Hepatocyte (in vitro differentiated cells): ENCODE measurements at places on chromosomes 3 and 15. TPM values are rescaled to one million over a fixed set of nuclear protein-coding genes. Genes with fewer than 3 reads are reported as not detected.
A peak's percentile ranks its signal among the peaks of the same experiment; 100 is the strongest.

DNA sequence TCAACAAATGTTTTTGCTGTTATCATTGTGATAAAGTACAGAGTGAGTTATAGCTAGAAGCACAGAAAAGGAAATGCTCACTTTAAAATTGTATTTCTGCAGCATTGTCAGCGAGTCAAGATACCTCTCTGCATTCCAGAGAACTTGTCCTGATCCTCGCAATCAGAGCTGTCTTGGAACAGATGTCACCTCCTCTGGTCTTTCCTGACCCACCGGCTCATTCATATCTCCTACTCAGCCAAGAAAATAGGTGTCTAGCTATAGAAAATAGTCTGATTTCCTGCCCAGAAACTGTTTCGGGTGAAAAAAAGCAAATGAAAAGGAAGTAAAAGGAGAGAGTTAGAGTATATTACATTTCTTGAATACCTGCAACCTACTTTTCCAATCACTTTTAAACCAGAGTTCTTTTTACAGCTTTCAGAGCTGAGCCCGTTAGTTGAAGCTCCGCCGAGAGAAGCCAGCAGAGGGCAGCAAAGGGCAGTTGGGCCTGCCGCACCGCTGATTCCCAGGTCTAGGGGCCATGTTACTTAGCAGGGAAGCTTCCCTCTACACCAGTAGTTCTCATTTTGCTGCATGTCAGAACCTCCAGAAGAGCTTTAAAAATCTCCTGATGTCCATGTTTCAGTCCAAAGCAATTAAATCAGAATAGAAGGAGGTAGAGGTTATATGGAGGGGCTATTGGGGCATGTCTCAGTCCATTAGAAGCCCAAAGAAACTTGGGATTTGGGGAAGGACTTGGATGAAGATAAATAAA lies 185.7 kb upstream of the THRB start:
- no peaks in the 10 kb centered on the region for H3K36me3 ChIP-seq
- peaks cover 18% of the 10 kb centered on the region for H3K4me1 ChIP-seq
- H3K4me3 ChIP-seq: no peak overlapping the region
- H3K27ac ChIP-seq: peak overlapping the region; percentile 24
- no peaks in the 10 kb centered on the region for H3K27me3 ChIP-seq

GRCh38 chr15:53869044-53869805 lies 109.0 kb upstream of the UNC13C start:
- H3K4me1 ChIP-seq: no peaks in the 10 kb centered on the region
- no peak for DNase-seq
- no peaks in the 10 kb centered on the region for H3K27me3 ChIP-seq
- no peak overlapping the region for H3K4me3 ChIP-seq
- H3K27ac ChIP-seq: no peak overlapping the region

The MEGF11 gene
- total RNA-seq: 0.07 and 0.12 TPM in 2 replicates

DNA sequence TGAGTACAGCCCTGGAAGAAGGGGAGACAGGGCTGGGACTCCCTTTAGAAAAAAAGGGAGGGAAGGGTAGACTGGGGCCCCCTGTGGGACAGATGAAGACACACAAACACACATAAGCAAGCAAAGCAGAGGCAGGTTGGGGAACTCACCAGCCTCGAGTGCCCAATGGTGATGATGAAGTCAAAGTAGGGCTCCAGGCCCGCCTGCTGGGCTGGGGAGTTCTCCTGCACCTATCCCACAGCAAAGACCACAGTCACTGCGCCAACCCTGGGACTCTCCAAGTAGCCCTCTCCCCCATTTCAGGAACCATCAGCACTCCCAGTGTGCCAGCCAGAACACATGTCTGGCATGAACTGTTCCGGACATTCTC lies 4.1 kb downstream of the GORASP1 start:
- H3K36me3 ChIP-seq: no peaks in the 10 kb centered on the region
- H3K27me3 ChIP-seq: no peaks in the 10 kb centered on the region
- no peak overlapping the region for H3K27ac ChIP-seq
- H3K4me1 ChIP-seq: peaks cover 11% of the 10 kb centered on the region
- no peak for DNase-seq
- no peak overlapping the region for H3K4me3 ChIP-seq

The MESP2 gene
- 0.30 and 1.2 TPM in 2 replicates for total RNA-seq
